HFFc6 (cell line): ENCODE measurements at places on chromosomes 1 and 21. TPM values are rescaled to one million over a fixed set of nuclear protein-coding genes. Genes with fewer than 3 reads are reported as not detected.

DNA sequence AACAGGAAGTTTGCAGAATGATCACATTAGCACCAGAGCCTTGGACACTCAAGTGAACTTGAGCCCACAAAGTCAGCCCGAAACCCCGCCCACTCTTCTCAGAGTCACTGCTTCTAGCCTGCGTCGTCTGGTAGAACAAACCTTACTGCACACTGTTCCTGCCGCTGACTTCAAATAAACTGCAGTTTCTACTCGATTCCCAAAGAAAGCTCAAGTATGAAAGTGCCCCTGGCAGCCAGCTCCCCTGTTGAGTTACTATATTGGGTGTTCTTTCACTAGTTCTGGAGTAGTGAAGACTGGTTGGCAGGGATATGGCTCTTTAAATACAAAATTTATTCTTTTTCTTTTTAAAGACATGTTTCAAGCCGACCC is 164.7 kb downstream of the GALNT2 start:
- H3K36me3 ChIP-seq, result peaks cover 8% of the 10 kb centered on the region; the same call in 1 of the 2 replicates
- DNase-seq, result no peak
- H3K4me1 ChIP-seq, result no peaks in the 10 kb centered on the region
- no peak overlapping the region for H3K4me3 ChIP-seq
- H3K27me3 ChIP-seq, result no peaks in the 10 kb centered on the region; the same call in 1 of the 2 replicates
- no peak overlapping the region for H3K27ac ChIP-seq

DNA sequence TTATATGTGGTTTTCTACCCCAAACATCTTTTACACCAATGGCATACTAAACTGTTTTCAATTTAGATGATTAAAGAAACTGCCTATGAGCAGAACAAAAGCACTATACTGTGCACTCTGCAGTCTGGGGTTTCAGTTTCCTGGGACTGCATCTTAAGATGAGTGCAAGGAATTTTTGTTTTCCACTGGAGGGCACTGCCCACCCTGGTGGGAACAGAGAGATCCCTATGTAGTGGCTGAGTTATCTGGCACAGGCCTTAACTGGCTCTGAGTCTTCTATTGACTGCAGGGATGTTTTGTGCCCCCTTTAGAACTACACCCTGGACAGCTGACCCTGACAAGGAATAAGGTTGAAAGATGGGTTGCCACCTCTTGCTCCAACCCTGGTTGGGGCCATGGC is 12.0 kb downstream of the PROK1 start:
- H3K27me3 ChIP-seq, result peaks cover 19% of the 10 kb centered on the region
- H3K27ac ChIP-seq, result no peak overlapping the region
- H3K36me3 ChIP-seq, result no peaks in the 10 kb centered on the region
- H3K4me1 ChIP-seq, result peaks cover 18% of the 10 kb centered on the region

GRCh38 chr1:156212833-156213643 is at the start of gene PMF1:
Gene PMF1, plus strand, starts transcription at chr1:156213007. Its CDS starts 9 bp downstream, at chr1:156213016.
- peak within 1 kb of the TSS; percentile 97 for H3K4me3 ChIP-seq
- DNase-seq, result peak; percentile 94
- H3K27ac ChIP-seq, result peak within 1 kb of the TSS; percentile 99

GRCh38 chr1:81681601-81682266 is 119.0 kb upstream of the ADGRL2 start:
- DNase-seq, result peak; percentile 39
- peak overlapping the region; percentile 62 for H3K27ac ChIP-seq
- peaks cover 55% of the 10 kb centered on the region for H3K4me1 ChIP-seq
- H3K27me3 ChIP-seq, result no peaks in the 10 kb centered on the region; the same call in 1 of the 2 replicates
- H3K36me3 ChIP-seq, result peaks cover 24% of the 10 kb centered on the region

- peaks cover 26% of the 10 kb centered on the region for H3K4me1 ChIP-seq
- H3K36me3 ChIP-seq, result no peaks in the 10 kb centered on the region
- H3K27ac ChIP-seq, result peak overlapping the region; percentile 77
- H3K27me3 ChIP-seq, result 0 out of 2 replicates have a peak, but pooled peaks cover 4% of the 10 kb centered on the region
- peak; percentile 83 for DNase-seq
These were observed 31.1 kb upstream of the SRP9 start for GRCh38 chr1:225746361-225747179.

The ICOSLG gene
- 0.05 to 0.51 TPM (median 0.47 TPM) in 3 replicates for total RNA-seq
